Retina (tissue), 1 donor: ENCODE measurements at places on chromosomes 12 and 14.
A peak's percentile ranks its signal among the peaks of the same experiment; 100 is the strongest.

- DNase-seq: peak; percentile 91
Measured at GRCh38 chr14:103546652-103547454, 15.6 kb downstream of the BAG5 start.

DNA sequence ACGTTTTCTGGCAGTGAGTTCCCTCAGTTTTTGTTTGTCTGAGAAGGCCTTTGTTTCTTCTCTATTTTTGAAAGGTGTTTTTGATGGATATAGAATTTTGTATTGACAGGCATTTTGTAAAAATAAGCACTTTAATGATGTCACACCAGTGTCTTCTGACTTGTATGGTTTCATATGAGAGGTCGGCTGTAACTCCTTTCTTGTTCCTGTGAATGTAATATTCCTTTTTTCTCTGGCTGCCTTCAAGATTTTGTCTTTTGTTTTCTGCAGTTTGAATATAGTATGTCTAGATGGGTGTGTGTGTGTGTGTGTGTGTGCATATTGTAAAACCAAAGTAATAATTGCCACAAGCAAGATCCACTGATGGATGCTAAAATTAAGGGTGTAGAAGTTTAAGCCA is 67.8 kb upstream of the PSMC1 start:
- no peak for DNase-seq

- DNase-seq: no peak
Measured at GRCh38 chr14:104161602-104162367, 23.4 kb downstream of the KIF26A start.

- DNase-seq: no peak
Measured at GRCh38 chr12:85405781-85406522, 125.9 kb downstream of the ALX1 start.

DNA sequence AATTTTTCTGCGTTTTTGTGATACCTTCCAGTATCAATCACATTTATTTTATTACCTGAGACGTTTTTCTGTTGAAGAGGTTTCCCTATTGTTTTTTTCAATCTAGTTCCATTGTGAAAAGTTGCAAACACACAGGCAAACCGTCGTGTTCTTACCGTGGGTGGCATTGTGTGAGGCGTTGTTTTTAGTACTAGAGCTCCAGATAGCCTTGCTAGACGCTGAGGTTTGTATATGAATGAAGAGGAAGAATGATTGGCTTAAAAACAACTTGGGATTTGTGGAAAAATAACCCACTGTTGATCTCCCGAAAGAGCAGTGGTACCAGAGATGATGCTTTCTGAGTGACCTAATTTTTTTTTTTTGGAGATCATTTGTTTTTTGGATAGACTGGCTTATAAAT is 1.0 kb downstream of the SOCS4 start:
- peak; percentile 15 for DNase-seq

- DNase-seq: peak; percentile 78
Measured at GRCh38 chr12:114812858-114813761, 129.1 kb upstream of the TBX3 start.

DNA sequence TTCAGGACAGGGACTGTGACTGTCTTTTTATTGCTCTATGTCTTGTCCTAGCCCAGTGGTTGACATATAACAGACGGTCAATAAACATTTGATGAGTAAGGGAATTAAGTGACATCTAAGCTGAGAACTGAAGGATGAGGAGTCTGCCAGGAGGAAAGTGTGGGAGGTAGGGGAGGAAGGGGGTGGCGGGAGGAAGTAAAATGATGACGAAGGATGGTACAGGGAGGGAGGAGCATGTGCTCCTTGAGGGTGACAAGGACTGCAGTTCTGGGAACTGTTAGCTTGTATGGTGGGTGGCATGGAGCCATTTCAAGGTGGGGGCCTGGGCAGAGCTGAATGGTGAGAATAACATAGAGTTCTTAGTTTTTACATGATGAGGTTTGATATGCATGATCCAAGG is 64.4 kb downstream of the RGS6 start:
- no peak for DNase-seq

DNA sequence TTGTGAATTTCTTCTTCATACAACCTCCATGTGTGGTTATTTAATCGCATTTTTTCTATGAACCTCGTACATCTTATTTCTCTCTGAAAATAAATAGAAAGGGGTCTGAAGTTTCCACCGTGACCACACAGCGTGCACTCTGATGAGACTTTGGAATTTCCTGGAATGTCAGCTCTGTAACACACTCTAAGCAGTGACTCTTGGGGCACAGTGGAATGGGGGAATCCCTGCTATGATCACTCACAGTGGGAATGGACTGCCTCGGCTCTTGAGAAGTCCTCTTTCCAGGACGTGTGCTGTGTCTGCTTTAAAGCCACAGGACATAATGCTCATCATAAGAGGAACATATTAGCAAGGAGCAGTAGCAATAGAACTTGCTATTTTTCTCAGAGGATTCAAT is 416.2 kb downstream of the EGLN3 start:
- no peak for DNase-seq

DNA sequence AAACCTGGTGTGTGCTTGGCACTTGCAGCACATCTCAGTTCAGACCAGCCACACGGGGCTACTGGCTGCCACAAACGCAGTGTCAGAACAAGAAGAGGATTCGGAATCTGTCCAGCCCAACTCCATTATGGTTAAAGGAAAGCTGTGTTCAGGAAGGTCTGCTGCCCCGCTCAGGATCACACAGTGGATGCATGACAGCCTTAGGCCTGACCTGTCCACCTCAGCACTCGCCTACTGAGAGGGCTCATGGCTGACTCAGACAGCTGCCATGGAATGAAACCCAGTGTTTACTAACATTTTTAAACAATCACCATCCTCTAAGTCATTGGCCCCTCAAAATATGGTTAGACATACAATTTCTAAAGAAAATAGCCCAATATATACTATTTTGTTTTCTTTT is 5.6 kb upstream of the NIN start:
- no peak for DNase-seq

- no peak for DNase-seq
Measured at GRCh38 chr12:22380031-22380430, 45.5 kb upstream of the ST8SIA1 start.

- DNase-seq: no peak
Measured at GRCh38 chr14:51246032-51246431, 6.0 kb downstream of the TMX1 start.

GRCh38 chr14:44988694-44989093 is 26.7 kb downstream of the TOGARAM1 start:
- DNase-seq: peak; percentile 52

- no peak for DNase-seq
Measured at GRCh38 chr14:23360496-23360895, 4.5 kb downstream of the EFS start.

DNA sequence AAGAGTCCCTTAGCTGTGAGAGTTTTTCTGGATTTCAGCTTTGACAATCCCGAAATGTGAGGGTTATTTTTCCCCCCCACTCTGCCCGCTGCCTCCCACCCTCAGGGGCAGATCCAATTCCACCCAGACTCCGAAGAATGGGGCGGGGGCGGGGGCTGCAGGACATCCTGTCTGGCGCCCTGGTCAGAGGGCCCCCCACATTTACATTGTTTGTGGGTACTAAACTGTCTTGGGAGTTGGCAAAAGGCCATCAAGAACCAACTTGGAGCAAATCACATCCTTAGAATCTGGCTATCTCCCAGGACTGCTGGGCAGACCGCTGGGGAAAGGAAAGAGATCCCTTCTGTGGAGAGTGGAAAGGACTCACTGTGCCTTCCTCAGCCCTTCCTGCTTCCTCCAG is 2.4 kb downstream of the EMP1 start:
- DNase-seq: no peak

DNA sequence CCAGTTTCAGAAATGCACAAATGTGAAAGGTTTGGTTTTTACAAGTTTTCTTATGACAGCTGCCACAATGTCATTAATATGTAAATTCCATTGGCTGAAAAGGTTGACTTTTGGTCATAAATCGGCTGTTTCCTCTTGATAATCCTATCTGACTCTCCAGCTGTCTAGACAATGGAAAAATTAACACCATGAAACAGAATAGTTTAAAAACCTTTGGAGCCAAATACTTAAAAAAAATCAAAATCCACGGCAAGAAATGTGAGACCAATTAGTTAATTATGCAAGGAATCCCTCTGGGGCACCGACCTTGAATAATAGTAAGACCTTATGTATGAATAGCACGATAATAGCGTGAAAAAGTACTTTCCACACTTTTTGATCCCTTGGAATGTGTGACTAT is 138.0 kb downstream of the ZNF664 start:
- no peak for DNase-seq

- DNase-seq: no peak
Measured at GRCh38 chr14:79791055-79791732, 420.1 kb downstream of the DIO2 start.

DNA sequence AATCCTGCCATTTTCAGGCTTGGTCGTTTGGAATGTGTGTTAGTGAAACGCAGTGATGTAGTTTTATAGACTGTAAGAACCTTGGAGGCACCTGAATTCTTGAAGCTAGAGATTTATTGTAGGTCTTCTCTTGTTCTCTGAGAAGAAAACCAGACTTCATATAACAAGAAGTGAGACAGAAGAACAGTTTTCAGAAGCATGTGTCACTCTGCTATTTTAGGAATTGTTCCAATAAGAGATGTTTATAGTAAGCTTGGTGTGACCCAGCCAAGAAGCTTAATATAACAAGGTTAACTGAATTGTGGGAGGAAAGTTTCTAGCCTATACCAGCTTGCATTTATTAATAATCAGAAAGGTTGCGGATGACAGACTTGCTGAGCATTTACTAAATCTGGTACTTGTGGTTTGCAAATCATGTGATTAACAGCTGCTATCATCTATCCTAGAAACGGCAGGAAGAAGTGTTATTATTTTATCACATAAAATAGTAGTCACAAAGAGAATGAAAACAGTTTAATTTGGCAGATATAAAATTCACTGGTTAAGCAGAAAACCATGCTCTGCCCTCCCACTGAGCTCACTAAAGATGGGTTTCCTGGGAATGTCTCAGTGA is 49.2 kb upstream of the BCAT1 start:
- DNase-seq: no peak

DNA sequence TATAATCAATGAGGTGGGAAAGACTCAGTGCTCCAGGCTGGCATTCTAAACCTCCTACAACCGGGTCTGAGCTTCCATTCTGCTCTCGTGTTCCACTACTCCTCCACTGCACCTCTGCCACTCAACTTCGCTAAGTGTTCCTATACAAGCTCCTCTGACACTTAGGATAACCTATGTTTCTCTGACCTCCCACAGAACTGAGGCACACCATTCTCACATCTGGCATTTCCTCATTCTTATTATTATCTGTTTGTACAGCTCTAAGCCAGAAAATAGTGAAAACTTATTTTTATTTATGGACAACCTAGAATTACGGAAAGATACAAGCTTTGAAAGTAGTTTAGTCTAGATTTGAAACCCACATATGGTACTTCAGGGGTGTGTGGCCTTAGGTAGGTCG is 127.0 kb downstream of the MED13L start:
- DNase-seq: no peak

DNA sequence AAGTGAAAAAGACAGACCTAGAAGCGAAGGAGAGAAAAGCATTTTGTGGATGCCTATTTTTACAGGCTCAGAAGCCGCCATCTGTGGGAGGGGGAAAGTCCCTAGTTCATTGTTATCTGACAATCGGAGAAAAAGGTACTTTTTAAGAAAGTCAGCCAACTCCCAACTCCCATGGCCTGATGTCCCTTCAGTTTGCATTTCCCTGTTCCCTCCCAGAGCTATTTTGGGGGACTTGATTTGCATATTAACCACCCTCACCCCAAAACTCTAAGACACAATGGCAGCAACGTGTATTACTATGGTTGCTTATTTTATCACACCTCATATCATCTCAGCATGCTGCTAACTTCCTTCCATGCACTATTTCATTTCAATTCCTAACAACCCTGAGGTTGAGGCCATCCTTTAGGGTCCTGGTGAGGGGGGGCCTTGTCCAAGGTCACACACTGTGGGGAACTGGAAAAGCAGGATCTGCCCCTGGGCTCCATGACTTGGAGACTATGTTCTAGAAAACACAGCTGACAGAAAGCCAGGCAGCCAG is 18.7 kb downstream of the HVCN1 start:
- DNase-seq: no peak

DNA sequence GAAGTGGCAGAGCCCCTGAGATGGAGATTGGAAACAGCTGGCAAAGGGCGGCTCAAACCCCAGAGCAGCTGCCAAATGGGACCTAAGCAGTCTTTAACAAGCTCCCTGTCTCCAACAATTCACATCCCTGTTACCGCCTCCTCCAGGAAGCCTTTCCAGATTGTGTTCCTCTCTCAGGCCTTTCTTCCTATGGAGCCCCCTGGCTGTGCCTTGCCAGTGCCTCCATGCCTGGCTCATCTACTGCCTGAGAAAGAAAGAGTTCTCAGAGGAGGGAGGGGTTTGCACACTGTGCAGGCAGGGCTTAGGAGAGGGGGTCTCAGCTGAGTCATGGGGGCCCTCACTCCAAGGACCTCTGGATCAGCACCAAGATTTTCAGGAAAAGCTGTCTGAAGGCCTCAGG is 8.8 kb upstream of the KRT74 start:
- DNase-seq: no peak

GRCh38 chr12:59429766-59430165 is 166.1 kb upstream of the SLC16A7 start:
- DNase-seq: no peak

DNA sequence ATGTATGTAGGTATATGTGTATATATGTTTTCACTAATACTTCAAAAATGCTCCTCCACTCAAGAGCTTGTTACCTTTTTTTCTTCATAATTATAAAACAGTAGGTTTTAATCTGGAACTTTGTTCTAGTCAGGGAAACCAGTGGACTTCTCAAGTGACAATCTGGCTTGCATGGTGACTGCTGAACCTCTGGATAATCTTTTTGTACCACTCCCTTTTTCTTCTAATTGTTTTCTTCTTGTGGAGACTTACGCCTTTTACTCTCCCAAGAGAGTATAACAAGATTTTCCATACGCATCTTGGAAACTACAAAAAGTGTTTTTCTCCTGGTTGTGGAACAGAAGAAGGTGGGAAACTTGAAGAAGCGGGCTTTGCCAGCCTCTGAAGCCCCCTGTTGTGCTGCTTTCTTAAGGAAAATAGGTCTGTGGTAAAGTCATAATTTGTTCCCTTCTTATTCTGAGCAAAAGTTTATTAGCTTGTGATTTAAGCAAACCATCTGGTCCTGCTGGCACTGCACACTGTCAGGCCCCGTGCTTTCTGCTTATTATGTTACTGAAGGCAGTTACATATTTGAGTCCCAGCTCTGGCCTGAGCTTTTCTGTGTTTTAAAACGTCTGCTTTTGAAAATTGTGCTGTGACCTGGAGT is 291.8 kb downstream of the ERC1 start:
- DNase-seq: no peak

DNA sequence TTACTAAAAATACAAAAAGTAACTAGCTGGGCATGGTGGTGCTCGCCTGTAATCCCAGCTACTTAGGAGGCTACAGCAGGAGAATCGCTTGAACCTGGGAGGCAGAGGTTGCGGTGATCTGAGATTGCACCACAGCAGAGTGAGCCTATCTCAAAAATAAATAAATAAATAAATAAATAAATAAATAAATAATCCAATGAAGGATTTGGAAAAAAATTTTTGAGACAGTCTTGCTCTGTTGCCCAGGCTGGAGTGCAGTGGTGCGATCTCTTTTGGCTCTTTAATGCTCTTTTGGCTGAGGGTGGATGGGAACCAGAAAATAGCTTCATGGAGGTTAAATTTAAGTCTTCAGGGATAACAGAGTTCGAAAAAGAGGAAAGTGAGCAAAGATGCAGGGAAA is 11.7 kb downstream of the ATP5MC2 start:
- no peak for DNase-seq
